ENCODE measurements at places on chromosomes 4 and X.

DNA sequence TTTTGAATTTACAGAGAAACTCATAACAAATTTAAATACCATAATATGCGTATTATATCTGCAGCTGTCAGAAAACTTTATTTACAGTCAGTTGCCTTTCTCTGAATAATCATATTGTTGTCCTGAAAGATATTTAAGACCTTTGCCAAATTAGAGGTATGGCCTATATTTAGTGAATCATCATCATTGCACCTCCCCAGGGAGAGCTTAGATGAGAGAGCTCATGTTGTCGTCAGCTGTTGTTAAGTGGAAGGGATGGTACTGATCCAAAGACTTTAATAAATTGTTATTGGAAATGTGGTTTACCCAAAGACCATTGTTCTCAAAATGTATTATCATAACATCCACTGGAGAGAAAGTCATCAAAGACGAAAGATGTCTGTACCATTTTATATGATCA lies 128.6 kb downstream of the HTR2C start:
- no peak for DNase-seq

GRCh38 chrX:153639177-153640044 lies 7.6 kb upstream of the DUSP9 start:
- DNase-seq: no peak

DNA sequence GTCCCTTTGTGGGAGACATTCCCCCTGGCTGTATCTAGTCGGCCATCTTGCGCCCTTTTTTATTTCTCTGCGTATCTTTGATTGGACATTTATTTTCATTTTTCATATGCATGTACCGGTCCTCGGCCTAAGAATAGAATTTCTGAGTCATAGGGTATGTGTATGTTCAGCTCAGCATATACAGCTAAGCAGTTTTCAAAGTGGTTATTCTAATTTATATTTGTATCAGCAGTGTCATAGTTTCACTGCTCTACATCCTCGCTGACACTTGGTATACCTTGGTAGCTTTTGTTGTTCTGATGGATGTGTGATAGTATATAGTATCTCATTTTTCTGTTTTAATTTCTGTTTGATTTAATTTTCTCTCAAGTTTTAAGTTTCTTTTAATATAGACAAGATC lies 38.7 kb downstream of the BEX3 start:
- no peak for DNase-seq

DNA sequence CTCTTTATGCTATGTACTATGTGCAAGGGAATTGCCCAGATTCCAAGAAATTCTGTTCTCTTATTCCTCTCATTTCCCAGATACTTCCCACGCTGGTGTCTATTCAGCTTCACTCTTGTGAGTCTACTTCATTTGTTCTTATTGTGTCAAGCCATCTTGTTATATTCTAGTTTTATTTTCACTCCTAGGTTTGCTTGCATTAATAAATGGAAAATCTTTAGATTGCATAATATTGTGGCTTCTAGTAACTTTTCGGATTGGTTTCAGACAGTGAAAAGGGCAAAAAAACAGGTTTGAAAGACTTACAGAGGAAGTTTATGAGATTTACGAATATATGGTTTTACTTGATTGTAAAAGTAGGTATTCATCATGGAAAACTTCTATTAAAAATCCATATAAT lies 128.4 kb downstream of the BTC start:
- DNase-seq: no peak

DNA sequence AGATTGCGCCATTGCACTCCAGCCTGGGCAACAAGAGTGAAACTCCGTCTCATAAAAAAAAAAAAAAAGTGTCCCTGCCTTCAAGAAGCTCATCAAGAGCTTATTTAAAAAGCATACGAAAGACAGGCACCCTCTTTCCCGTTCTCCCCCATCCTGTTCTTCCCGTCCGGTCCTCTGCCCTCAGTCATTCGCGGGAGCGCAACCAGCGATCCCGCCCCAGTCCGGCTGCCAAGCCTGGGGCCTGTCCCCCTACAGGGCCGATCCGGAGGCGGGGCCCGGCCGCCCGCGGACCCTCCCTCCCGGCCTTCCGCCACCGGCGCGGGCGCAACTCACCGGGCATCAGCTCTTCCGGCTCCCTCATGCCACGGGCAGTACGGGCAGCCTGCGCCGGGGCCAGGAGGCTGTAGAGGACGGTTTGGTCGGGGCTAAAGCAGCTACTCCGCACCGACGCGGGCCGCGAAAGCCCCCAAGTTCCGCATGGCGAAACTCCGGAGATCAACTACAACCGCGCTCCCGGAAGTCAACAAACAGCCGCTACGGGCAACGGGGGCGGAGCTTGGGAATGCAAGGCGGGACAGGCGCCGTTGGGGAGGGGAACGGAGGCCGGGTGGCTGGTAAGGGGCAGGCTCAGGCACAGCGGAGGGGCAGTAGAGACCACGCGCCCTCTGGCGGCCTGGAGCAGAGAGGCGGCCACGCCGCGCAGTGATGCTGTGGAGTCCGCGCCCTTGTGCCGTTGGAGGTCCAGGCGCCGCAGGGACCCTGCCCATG lies at the start of gene RPGR:
Gene RPGR, minus strand, starts transcription at position 503 of the 768 bp plus-strand sequence. Its CDS starts 142 bp downstream, at position 361.
- DNase-seq: peak; percentile 88

DNA sequence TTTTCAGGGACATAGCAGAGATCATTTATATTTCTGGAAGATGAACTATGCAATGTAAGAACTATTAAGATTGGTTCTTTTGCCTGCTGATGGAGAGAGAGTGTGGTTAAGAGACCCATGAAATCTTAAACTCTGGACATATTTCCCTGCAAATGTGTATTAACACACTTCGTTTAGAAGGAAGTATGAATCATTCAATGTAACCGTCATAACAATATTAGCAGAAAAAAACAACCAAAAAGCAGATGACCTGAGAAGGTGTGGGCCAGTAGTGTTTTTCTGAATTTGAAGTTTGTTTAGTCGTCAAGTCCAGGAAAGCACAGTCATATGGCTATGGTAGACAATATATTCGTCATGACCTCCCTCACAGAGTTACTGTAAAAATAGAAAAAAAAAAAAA lies 2.5 kb upstream of the TMPRSS11D start:
- DNase-seq: no peak

DNA sequence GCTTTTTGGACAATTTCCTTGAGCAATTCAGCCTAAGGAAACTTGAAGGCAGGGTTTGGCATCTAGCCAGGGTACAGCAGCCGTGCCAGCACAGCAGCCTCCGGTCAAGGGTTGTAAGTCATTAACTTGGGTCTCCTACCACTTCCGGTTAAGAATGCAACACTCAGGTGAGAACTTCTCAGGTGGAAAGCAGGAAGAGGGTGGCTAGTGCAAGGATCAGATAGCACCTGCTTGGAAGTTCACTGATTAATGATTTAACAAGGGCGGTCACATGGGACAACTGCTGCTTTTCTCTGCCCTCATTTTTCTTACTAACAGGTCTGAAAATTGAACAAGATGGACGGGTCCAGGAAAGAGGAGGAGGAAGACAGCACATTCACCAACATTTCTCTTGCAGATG lies 30.1 kb upstream of the SCOC start:
- DNase-seq: no peak

GRCh38 chr4:151389311-151389710 lies 19.7 kb upstream of the FHIP1A start:
- DNase-seq: no peak

- no peak for DNase-seq
These were observed 43.2 kb upstream of the NKX1-1 start for GRCh38 chr4:1449475-1449832.

All from GM20000 (cell line).